ENCODE measurements at places on chromosomes 11 and 22. TPM values are rescaled to one million over a fixed set of nuclear protein-coding genes. Genes with fewer than 3 reads are reported as not detected.

Gene CCND1
- total RNA-seq: 0.42 TPM

Gene KCNK4
- total RNA-seq: not detected

Gene PES1
- 62.7 TPM for total RNA-seq

Gene TRPC6
- not detected for total RNA-seq

DNA sequence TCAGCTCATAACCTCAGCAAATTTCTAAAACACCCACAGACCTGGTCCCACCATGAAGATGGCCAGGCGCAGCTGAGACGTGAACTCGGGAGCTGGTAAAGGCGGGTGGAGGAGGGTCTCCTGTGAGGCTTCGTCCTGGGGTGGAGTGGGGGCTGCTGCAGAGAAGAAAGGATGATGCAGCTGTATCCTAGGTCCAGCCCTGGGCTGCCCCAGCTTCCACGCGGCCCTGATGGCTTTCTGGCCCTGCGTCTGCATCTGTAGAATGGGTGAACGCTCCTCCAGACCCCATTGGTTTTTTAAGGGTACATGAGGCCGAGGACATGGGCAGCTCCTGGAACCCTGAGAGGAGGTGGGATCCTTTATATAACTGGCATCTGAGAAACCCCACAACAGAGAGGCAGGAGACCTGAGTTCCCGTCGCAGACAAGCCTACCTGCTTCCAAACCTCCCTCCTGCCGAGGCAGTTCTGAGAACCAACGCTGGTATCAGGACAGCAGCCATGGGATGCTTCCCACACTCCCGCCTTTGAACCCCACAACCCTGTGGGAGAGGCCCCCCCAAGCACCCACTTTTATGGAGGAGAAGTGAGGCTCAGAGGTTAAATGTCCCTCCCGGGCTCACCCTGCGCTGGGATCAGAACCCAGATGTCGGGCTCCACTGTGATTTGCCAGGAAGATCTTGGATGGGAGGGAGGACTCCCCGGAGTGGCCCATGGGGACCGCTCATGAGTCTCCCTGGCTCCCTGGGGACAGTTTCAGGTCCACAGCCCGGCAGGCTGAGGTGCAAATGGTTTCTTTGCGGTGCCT lies 55.2 kb upstream of the FGF3 start:
- no peak for DNase-seq
- no peaks in the 10 kb centered on the region for H3K4me1 ChIP-seq
- no peak overlapping the region for H3K27ac ChIP-seq
- H3K4me3 ChIP-seq: no peak overlapping the region
- peaks cover under 1% of the 10 kb centered on the region for H3K27me3 ChIP-seq

Gene NXPE4
- total RNA-seq: not detected

- no peak overlapping the region for H3K4me3 ChIP-seq
- no peak overlapping the region for H3K27ac ChIP-seq
- H3K4me1 ChIP-seq: no peaks in the 10 kb centered on the region
Observed at GRCh38 chr11:8194956-8195355, 26.1 kb upstream of the RIC3 start.

- peaks cover 6% of the 10 kb centered on the region for H3K27me3 ChIP-seq
- no peaks in the 10 kb centered on the region for H3K36me3 ChIP-seq
- H3K27ac ChIP-seq: no peak overlapping the region
- no peak for DNase-seq
- no peak overlapping the region for H3K4me3 ChIP-seq
Observed at GRCh38 chr11:96465512-96465911, 75.7 kb downstream of the JRKL start.
